ENCODE measurements at places on chromosomes 4 and X. TPM values are rescaled to one million over a fixed set of nuclear protein-coding genes. Genes with fewer than 3 reads are reported as not detected.

Gene NKX1-1
- not detected for total RNA-seq

Gene RNF212
- 0.81 TPM for total RNA-seq

Gene EFNB1
- total RNA-seq = 8.0 TPM

Gene GPM6B
- 0.38 TPM for total RNA-seq

Gene IRF2
- 10.0 TPM for total RNA-seq

Gene STOX2
- 3.1 TPM for total RNA-seq

Gene KLB
- total RNA-seq = 0.16 TPM

Gene GABRB1
- total RNA-seq = not detected

Gene TCEAL7
- total RNA-seq = not detected

Gene RBMXL3
- not detected for total RNA-seq

Gene NOX1
- total RNA-seq = 0.08 TPM

Gene AREG
- total RNA-seq = 23.9 TPM

Gene CLTRN
- 0.77 TPM for total RNA-seq

Gene OTOP1
- total RNA-seq = not detected

Gene IL13RA2
- total RNA-seq = 0.60 TPM

Gene DCAF4L1
- 0.13 TPM for total RNA-seq

Gene PFKFB1
- not detected for total RNA-seq

Gene SMR3B
- not detected for total RNA-seq

Gene OTUD6A
- total RNA-seq = not detected

Gene CT55
- total RNA-seq = not detected

Gene GYPB
- total RNA-seq = not detected

Gene FAM9C
- not detected for total RNA-seq

Gene GLRA2
- total RNA-seq = not detected

Gene LSM6
- 32.1 TPM for total RNA-seq

Gene PDGFRA
- 0.43 TPM for total RNA-seq

Gene HTN1
- not detected for total RNA-seq

Gene SPRY1
- total RNA-seq = 6.2 TPM

Gene CENPVL3
- total RNA-seq = 0.11 TPM

Gene MND1
- total RNA-seq = 18.7 TPM

Gene ADH1A
- not detected for total RNA-seq

Gene IL13RA1
- 58.6 TPM for total RNA-seq

Gene RBBP7
- total RNA-seq = 178 TPM

Gene ASIC5
- total RNA-seq = not detected

Gene VCX3A
- total RNA-seq = not detected

Gene DCLK2
- 8.0 TPM for total RNA-seq

Gene GYPE
- total RNA-seq = not detected
